ENCODE measurements at places on chromosomes 12 and 14.

- DNase-seq = no peak
These were observed 590.0 kb downstream of the BCL11B start for GRCh38 chr14:98682033-98682432.

- no peak for DNase-seq
These were observed 29.3 kb upstream of the KLRF1 start for GRCh38 chr12:9797722-9798619.

DNA sequence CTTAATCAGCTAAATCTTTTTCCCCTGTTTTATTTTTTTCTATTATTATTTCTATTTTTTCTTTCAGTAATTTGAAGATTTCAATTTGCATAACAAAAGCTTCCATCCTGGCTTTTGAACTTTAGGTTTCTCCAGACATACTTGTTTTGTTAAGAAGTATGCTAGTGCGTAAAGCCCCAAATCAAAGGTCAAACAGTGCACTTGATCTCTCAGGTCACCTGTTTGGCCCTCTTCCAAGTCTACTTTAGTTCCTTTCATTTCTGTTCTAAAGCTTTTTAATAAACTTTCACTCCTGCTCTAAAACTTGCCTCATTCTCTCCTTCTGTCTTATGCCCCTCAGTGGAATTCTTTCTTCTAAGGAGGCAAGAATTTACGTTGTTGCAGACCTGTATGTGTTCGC is 54.6 kb upstream of the ATXN7L3B start:
- DNase-seq = no peak

DNA sequence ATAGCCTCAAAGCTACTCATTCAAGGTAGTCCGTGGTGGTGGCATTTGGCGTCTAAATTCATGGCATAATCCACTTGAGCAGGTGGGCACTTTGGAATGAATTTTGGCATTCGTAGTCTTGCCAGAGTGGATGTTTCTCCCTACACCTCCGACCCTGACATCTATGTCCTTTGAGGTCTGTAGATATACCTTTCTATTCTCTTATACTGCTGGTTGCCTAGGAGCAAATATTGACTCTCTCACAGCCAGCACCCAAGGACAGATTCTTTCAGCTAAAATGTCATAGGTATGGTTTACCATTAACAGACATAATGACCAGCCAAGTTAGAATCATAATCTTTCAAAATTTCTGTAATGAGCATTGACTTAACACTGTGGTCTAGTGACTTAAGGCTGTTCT is 47.4 kb upstream of the FLRT2 start:
- DNase-seq = no peak

DNA sequence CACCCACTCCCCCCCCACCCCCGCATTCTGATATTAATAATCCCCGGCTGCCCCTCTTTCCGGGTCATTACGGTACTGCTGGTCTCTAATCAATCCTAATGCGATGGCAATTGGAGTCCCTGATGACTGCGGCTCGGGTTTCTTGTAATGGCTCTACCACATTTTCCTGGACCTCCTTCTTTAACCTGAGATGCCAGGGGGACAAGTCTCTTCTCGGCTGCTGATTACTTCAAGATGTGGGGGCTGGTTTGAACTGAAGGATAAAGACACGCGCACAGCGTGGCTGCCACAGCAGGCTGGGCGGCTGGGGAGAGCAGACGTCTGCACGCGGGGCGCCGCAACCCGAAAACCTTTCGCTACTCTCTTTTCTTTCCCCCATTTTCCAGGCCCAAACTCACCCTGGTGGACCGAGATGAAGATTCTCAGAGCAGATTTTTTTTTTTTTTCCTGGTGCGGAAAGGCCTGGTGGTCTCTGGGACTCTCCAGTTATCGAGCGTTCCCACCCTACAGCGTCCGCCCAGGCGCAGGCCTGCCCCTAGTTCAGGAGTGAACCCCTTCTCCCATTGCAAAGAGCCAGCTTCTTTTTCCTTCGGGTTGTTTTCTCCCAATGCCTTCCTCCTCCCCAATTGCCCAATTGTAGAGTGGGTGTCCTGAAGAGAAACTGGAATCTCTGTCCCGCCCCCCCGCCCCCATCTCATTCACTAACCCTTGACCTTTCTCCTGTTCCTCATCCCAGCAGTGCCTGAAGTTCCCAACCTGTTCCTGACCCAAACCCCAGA is 6.0 kb upstream of the SIX1 start:
- no peak for DNase-seq

- DNase-seq = no peak
These were observed 102.9 kb downstream of the DPF3 start for GRCh38 chr14:72790887-72791566.

GRCh38 chr14:31127690-31128089 is 79.9 kb downstream of the HECTD1 start:
- no peak for DNase-seq

- no peak for DNase-seq
These were observed 76.7 kb downstream of the TMEM121 start for GRCh38 chr14:105602799-105603793.

DNA sequence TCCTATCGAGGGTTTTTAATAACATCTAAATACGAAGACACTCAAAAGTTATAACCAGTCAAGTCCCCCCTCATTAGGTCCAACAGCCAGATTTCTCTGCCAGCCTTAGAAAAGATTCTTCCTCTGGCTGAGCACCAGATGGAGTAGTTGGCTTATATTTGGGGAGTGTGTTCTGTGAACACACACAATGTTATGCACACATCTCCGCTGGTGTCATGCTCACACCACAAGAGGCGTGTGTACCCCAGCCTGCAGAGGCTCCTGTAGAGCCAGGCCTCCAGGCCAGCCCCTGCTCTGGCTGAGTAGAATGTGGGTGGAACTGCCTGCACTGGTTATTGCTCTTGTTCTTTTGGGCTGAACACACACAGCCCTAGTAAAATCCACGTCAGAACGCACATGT is 64.0 kb downstream of the PIWIL1 start:
- no peak for DNase-seq

- DNase-seq = no peak
These were observed 191.3 kb downstream of the TMTC2 start for GRCh38 chr12:82877963-82878362.

GRCh38 chr12:38886064-38886463 is 19.3 kb downstream of the CPNE8 start:
- no peak for DNase-seq

DNA sequence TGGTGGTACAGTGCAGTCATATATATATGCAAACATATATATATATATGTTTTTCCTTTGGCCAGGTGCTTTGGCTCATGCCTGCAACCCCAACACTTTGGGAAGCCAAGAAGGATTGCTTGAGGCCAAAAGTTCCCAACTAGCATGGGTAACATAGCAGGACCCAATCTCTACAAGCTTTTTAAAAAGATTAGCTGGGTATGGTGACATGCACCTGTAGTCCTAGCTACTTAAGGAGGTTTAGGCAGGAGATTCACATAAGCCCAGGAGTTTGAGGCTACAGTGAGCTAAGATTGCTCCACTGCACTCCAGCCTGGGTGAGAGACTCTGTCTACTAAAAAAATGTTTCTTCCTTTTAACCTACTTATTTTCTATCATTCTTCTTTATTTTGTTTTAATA is 10.2 kb downstream of the PZP start:
- no peak for DNase-seq

- DNase-seq = no peak
These were observed 27.0 kb downstream of the SMUG1 start for GRCh38 chr12:54161481-54162437.

- DNase-seq = no peak
These were observed 78.2 kb upstream of the GTF2A1 start for GRCh38 chr14:81298911-81299310.
